CD4-positive, alpha-beta memory T cell (primary cell): ENCODE measurements at places on chromosomes 7 and 10. TPM values are rescaled to one million over a fixed set of nuclear protein-coding genes. Genes with fewer than 3 reads are reported as not detected.

BTBD16 gene
- total RNA-seq: not detected

SYT15B gene
- not detected for total RNA-seq

ASZ1 gene
- total RNA-seq: not detected

PUS7 gene
- 5.9 TPM for total RNA-seq

GRM3 gene
- not detected for total RNA-seq

PALS2 gene
- total RNA-seq: 32.9 TPM

FAM25A gene
- total RNA-seq: not detected

PNLIPRP2 gene
- total RNA-seq: not detected

MAGI2 gene
- total RNA-seq: 0.23 TPM

ANKRD7 gene
- not detected for total RNA-seq

RPEL1 gene
- total RNA-seq: not detected

HTR7 gene
- not detected for total RNA-seq

RASA4B gene
- 15.8 TPM for total RNA-seq

NOS3 gene
- 4.6 TPM for total RNA-seq

CCNY gene
- 65.9 TPM for total RNA-seq

NCF1 gene
- total RNA-seq: 5.0 TPM

COL1A2 gene
- not detected for total RNA-seq

STOX1 gene
- total RNA-seq: 0.33 TPM

SLC12A9 gene
- 63.7 TPM for total RNA-seq

GGCT gene
- 11.0 TPM for total RNA-seq
